ENCODE measurements at places on chromosomes 3 and 15.

DNA sequence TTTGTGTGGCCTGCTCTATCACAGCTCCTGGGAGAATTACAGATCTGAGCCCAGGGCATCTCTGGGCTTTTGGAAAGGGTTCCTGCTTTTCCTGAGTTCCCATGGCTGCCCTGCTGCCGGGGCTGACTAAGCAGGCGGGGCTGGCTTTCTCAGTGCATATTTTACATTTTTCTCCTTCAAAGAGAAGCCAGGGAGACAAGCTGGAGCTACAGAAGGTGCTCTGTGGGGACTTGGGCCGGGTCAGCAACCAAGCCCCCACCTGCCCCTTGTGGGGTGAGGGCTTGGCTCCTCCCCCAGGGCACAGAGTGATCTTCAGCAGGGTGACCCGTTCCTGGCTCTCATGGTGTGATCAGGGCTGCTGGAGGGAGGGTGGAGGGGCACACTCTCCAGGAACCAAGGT, 17.4 kb downstream of the ABTB1 start:
- no peak for DNase-seq

- no peak for DNase-seq
These were observed 79.5 kb downstream of the KBTBD8 start for GRCh38 chr3:67077656-67078055.

GRCh38 chr3:142646020-142646785, 50.0 kb downstream of the PLS1 start:
- no peak for DNase-seq

- DNase-seq = no peak
These were observed 66.8 kb downstream of the FAIM start for GRCh38 chr3:138675393-138675792.

DNA sequence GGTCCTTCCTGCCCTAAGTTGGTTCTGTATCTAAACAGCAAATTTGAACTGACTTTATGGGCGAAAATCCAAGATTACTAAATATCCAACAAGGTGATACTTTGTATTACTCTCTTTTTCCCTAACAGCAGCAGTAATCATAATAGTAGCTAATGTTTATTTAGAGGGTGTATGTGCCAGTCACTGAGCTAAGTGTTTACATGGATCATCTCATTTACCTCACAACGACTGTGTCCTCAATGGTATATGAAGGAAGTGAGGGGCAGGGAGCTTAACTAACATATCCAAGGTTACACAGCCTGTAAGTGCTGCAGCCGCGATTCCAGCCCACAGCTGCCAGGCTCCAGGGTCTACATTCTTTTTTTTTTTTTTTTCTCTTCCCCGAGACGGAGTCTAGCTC, 10.3 kb upstream of the LRRC34 start:
- DNase-seq = no peak

DNA sequence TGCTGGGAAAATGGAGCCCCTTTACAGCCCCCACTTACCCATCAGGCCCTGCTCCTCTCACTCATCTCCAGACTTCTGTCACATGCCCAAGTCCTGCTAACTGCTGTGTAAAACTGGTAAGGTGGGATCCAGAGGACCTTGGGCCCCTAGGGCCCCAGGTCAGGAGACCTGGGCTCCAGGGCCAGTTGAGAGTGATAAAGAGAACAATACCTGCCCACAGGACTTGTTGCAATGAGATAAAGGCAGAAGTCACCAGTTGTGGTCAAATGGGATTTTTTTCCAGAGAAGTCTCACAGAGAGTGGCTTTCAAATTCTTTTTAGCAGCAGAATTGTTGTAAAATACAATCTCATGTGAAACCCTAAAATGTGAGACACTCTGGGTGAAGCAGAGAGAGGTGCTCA, 753 bp downstream of the FURIN start:
- DNase-seq = no peak

DNA sequence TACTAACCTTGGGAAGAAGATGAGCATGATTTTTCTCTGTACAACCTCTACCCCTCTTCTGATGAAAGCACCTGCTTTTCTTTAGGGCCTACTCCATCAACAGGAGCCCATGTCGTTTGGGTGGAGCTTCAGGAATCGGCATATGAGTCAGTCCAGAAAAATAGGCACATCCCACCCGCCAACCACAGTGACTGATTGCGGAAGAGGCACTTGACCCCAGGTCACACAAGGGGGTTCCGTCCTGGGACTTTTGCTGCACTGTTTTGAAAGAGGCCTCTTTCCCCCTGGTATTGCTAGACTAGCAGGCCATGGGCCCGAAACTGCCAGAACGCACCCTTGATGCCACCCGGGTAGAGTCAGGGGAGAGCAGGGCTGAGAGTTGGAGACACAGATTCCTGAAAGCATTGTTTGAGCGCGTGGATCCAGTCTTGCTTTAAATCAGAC, 19.3 kb upstream of the NRROS start:
- DNase-seq = no peak

DNA sequence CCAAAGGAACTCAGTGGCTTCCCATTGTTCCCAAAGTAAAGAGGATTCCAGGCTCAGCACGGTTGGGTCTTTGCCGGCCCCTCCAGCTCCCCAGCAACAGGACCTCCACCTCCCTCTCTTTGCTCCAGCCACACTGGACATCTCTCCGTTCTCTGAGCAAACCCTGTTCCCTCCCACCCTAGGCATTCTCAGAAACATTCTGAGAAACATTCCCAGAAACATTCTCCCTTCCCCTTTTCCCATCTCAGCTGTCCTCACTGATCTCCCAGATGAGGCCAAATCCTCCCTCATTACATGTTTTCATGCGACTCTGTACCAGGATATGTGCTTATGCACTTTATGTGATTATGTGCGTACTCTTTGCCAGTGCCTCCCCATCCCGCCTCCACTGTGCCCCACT, 14.1 kb downstream of the CCDC33 start:
- no peak for DNase-seq

GRCh38 chr3:114299421-114299820, 5.6 kb downstream of the TIGIT start:
- DNase-seq = peak; percentile 20

All from stimulated activated CD4-positive, alpha-beta T cell treated with anti-CD3 and anti-CD28 coated beads, TNF-alpha, amount 100 ng/mL, for 4 hours (primary cell).